Activated T-cell treated with anti-CD3 and anti-CD28 coated beads for 1 hour (primary cell): ENCODE measurements at places on chromosomes 5 and 9.

GRCh38 chr9:3873818-3874217 is 348.0 kb upstream of the RFX3 start:
- no peak for DNase-seq

- DNase-seq: no peak
Measured at GRCh38 chr5:73189871-73190376, 16.9 kb downstream of the TMEM174 start.

DNA sequence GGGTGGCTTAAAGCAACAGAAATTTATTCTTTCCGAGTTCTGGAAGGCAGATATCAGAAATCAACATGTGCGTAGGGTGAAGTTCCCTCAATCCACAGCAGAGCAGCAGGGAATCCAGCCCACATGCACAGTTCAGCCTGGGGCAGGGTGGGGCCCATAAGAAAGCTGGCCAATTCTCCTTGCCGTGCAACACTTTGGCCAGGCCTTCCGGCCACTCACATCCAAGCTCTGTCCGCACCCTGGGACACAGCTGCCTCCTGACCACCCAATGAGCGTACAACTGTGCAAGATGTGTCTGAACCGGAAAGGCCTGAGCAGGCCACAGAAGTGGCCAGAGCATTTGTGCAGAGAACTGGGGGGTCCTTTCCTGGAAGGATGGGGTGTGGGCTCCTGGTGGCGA is 274.9 kb downstream of the GADD45G start:
- DNase-seq: no peak

DNA sequence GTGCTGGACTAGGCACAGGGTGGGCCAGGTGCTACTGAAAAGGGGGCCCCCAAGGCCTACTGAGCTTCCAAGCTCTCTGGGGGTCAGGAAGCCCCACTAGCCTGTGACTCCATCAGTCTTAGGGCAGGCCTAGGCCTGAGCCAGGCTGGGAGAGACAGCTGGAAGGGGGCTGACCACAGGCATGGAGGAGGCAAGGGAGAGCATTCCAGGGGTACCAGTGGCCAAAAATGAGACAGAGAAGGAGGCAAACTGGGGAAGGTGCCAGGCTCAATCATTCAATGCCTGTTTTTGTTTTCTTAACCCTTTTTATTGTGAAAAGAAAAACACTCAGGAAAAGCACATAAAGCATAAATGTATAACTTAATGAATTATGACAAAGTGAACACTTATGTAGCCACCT is 26.2 kb upstream of the TCF7 start:
- no peak for DNase-seq

DNA sequence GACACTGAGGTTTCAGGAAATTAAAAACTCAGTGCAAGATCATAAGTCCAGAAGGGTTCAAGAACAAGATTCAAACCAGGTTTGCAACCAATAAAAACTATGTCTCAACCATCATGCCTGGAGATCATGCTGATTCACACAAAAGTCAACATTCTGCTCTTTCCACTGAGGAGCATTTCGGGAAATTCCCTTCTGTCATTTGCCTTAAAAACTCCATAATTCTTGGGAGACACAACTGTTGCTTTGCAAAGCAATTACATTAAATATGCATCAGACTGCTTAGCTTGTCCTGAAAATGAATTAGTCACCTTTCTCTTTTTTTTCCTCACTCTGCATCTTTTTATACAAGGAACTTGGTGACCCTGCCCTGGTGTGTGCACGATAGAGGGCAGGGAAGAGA is 275.9 kb upstream of the ZNF462 start:
- no peak for DNase-seq

- DNase-seq: no peak
Measured at GRCh38 chr9:34190996-34191892, 12.4 kb downstream of the UBAP1 start.

- DNase-seq: no peak
Measured at GRCh38 chr5:72160959-72161358, 53.7 kb downstream of the MAP1B start.

DNA sequence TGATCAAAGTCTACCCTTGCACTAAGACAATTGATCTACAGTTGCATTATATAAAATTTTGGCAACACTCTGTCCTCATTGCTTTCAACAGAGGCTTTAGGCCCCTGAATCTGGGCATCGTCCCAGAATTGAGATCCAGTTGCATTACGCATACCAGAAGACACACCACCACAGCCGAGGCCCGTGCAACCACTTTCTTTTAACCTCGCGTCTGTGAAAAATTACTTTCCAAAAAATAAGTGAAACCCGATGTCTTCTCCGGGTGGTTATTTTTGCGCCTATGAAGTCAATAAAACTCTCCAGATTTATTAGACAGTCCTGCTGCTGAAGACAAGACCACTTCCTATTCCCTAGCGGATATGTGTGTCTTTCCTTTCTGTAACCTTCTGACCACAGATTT is 52.1 kb upstream of the NFIB start:
- no peak for DNase-seq

GRCh38 chr5:175535796-175536195 is 57.4 kb downstream of the SFXN1 start:
- no peak for DNase-seq

GRCh38 chr9:8491563-8491962 is 692.0 kb upstream of the DMAC1 start:
- DNase-seq: no peak

DNA sequence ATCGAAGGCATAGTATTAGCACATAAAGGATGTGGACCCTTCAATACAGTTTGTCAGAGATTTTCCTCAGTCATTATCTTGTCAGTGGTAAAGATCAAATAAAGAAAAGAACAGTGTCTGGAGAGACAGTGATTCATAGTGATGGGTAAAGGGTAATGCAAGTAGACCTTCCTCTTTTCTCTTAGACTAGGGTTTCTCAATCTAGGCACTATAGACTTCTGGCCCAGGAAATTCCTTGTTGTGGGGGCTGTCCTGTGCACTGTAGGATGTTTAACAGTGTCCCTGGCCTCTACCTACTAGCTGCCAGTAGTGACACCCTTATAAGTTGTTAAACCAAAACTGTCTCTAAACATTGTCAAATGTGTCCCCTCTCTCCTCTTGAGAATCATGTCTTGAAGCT is 6.9 kb downstream of the CAMK4 start:
- no peak for DNase-seq

DNA sequence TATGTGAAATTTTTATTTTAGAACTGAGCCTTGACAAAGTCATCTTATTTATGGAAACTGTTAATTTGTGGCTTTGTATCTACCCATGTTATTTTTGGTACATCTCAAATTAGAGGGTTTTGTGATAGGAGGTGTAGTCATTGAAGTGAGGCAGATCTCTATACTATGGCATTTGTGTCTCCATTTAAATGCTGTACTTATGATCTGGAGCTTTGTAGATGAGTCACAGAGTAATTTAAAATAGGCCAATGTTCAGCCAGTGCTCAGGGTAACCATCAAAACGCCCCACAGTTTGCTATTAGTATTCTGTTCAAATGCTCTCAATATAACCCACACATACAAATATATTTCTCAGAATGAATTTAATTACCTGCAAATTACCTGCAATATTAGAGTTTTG is 351.5 kb upstream of the KLF9 start:
- DNase-seq: no peak

GRCh38 chr9:114301798-114302565 is 20.9 kb upstream of the ORM1 start:
- DNase-seq: no peak

DNA sequence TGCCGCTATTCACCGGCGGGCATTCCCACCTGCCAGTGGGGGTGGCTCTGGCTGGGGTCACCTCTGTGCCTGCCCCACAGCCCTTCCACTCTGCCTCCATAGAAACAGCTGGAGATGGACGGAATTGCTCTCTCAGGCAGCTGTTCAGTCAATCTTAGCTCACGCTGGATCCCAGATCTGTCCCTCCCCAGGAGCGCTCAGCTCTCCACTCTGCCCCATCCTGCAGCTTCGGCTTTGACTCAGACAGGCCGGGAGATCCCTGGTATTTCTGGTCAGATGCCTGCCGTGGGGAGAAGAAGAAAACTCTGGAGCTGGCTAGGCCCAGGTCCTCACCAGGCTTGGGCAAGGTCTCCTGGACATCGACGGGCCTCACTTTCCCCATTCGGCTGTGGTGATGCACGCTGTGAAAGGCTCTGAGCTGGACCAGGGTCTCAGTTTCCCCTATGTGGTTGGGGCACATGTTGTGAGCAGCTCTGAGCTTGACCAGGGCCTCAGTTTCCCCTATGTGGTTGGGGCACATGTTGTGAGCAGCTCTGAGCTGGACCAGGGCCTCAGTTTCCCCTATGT is 7.6 kb upstream of the SLC9A3 start:
- DNase-seq: no peak

- DNase-seq: peak; percentile 55
Measured at GRCh38 chr5:177402271-177403043, 2.0 kb upstream of the PFN3 start.

DNA sequence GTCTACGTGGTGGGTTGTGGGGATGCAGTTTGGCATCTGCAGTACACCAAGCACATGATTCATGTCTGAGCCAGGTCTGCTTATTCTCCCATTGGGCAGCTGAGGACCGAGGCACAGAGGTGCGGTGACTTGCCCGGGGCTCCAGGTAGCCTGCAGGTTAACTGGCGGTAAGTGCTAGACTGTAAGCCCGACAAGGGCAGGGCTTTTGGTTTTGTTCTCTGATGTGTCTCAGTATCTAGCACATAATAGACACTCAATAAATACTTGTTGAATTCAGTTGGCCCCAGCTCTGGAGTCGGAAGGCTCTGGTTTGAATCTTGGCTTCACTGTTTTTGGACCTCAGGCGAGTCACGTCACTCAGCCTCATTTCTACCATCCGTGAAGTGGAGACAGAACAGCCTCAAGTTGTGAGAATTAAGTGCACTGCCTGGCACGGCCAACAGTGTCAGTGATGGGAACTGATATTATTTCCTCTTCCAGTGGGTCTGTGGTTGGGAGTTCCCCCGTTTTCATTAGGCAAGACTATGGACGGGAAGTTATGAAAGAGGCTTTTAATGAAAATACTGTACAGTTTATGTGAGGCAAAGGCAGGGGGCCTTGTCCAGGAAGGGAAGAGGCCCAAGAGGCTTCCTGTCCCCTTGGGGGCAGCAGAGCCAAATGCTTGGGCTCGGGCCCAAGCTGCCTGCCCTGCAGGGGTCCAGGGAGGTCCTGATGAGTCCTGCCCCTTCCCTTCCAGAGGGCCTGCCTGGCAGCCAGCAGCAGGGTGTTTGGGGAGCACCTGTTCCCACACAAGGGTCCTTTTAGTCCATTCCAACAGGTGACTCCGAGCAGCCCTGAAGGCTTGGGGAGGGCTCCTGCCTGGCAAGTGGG is 3.3 kb downstream of the PRELID1 start:
- no peak for DNase-seq

DNA sequence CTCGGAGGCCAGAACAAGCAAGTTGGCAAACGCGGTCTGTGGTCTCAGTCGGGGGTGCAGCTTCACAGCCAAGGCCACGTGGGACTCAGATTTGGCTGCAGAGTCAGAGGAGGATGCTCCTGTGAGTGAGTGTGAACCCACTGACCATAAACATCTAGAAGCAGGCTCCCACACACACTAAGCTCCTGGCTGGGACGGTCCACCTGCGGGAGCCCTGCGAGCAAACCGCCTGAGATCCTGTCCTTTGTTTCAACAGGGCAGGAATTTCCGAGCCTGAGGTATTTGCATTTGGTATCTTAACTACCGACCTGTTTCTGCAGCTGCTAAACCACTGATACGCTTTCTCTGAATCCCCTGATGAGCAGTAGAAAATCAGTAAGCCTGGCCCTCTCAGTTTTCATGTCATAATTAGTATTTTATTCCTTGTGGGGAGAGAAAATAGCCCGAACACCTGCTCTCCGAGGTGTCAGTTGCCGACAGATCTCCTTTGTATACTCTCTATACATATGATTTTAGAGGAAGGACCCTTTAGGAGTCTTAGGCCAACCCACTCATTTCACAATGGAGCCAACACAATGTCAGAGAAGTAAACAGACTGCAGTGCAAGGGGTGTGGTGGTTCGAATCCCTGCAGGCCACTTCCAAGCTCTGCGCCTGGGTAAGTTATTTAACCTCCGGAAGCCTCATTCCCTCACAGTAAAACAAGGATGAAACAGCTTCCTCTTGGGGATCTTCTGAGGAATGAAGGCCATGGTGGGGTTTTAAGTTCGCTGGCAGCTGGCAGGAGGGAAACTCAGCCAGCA is 40.9 kb upstream of the PWWP2A start:
- no peak for DNase-seq

DNA sequence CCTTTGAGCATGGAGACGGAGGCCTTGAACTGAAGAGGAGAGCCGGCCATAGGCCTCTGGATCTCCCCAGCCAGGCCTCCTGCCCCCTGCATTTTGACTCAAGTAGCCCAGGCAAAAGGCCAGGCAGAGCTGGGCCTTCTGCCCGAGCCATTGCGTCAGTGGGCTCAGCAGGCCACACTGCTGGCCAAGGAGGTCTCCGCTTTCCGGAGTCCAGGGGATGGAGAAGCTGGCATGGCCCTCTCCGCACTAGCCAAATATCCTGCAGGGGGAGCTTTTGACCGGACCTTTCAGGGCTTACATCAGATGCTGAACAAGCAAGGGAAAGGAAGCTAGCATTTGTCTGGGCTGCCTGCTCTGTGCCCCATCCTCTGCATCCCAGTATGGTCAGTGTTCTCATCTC is 386.8 kb downstream of the TRIM36 start:
- no peak for DNase-seq

GRCh38 chr5:99331061-99331460 is 402.3 kb upstream of the CHD1 start:
- DNase-seq: no peak

- no peak for DNase-seq
Measured at GRCh38 chr9:114227288-114228015, 72.1 kb downstream of the COL27A1 start.

DNA sequence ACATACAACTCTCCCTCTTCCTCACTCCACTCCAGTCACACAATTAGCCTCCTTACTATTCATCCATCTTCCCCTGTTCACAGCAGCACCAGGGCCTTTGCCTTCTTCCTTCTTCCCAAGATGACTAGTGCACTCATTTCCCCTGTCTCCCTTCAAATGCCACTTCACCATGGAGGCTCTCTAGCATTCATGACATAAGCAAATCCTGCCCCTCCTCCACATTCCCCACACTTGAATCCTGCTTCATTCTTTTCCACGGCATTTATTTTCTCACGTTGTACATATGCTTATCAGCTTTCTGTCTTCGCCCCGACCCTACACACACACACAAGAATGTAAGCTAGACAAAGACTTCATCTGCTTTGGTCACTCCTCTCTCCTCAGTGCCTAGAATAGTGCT is 133.3 kb downstream of the CDK5RAP2 start:
- no peak for DNase-seq

GRCh38 chr5:157993986-157994691 is 135.2 kb upstream of the CLINT1 start:
- no peak for DNase-seq

GRCh38 chr5:120447706-120448239 is 16.3 kb upstream of the PRR16 start:
- no peak for DNase-seq

GRCh38 chr5:176542135-176542595 is 5.0 kb upstream of the RNF44 start:
- DNase-seq: peak; percentile 55

- DNase-seq: no peak
Measured at GRCh38 chr5:4215143-4215542, 619.5 kb downstream of the IRX1 start.

- DNase-seq: no peak
Measured at GRCh38 chr9:97441729-97442128, 29.8 kb downstream of the TDRD7 start.

GRCh38 chr9:101514071-101514470 is 19.6 kb upstream of the RNF20 start:
- DNase-seq: no peak

GRCh38 chr5:151128817-151129216 is 28.8 kb downstream of the ANXA6 start:
- DNase-seq: no peak

- DNase-seq: no peak
Measured at GRCh38 chr5:137279521-137280231, 219.4 kb downstream of the SPOCK1 start.

GRCh38 chr5:25119650-25120049 is 474.9 kb upstream of the CDH10 start:
- no peak for DNase-seq
